ENCODE measurements at places on chromosomes 5 and 9. TPM values are rescaled to one million over a fixed set of nuclear protein-coding genes. Genes with fewer than 3 reads are reported as not detected.

LRRC19 gene
- not detected for polyA plus RNA-seq

PCDHGA9 gene
- 0.13 TPM for polyA plus RNA-seq

RAPGEF6 gene
- 2.9 TPM for polyA plus RNA-seq

MSMP gene
- polyA plus RNA-seq: 1.2 TPM

GNA14 gene
- 0.26 TPM for polyA plus RNA-seq

PCDHA1 gene
- polyA plus RNA-seq: 0.21 TPM

FGF18 gene
- polyA plus RNA-seq: 0.89 TPM

SOHLH1 gene
- polyA plus RNA-seq: not detected

PHYHD1 gene
- polyA plus RNA-seq: not detected

CDHR2 gene
- 0.02 TPM for polyA plus RNA-seq

ANKRD34B gene
- polyA plus RNA-seq: not detected

SPATA31A3 gene
- polyA plus RNA-seq: not detected

COL23A1 gene
- 0.03 TPM for polyA plus RNA-seq

NHP2 gene
- polyA plus RNA-seq: 455 TPM

CTSL gene
- 98.3 TPM for polyA plus RNA-seq
